Activated naive CD4-positive, alpha-beta T cell (primary cell): ENCODE measurements at places on chromosomes 1 and 21.
A peak's percentile ranks its signal among the peaks of the same experiment; 100 is the strongest.

DNA sequence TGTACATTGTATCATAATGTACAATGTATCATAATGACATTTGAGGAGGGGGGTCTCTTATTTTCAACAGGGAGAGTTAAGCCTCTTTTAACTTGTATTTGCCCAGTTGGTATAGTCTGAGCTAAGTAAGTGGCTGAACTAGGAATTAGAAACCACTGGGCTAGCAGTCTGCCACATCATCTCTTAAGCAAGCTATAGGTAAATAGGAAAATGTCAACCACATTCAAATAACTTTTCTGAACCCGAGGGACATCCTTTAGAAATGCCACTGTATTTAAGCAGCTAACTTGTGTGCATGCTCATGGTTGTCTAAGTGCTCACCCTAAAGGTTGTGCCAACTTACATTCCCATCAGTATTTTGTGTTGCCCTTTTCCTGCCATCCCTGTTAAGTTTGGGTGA lies 35.5 kb upstream of the ASB17 start:
- DNase-seq: no peak

DNA sequence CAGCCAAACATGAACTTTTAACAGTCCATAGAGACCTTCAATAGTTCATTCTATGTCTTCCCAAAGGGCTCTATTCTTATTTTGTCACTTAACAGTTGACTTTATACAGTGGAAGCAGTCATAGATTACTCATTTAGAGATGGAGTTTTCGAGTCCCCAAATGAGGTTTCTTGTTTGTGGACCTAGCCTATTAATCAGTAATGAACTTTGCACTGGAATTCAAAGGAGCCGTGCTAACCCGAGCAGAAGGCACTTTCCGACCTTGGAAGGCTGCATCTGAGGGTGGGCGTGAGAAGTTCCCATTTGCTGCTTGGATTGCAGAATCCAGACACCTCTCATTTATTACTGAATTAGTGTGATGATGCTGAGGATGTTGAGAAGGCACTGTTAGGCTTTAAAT lies 46.4 kb downstream of the TTC39A start:
- no peak for DNase-seq

GRCh38 chr1:237384213-237384612 lies 342.2 kb downstream of the RYR2 start:
- DNase-seq: no peak

GRCh38 chr1:31706384-31707058 lies 2.7 kb upstream of the COL16A1 start:
- no peak for DNase-seq

GRCh38 chr1:169048043-169048442 lies 58.4 kb upstream of the ATP1B1 start:
- DNase-seq: no peak

GRCh38 chr1:246566813-246567645 lies 773 bp downstream of the CNST start:
- DNase-seq: peak; percentile 29

GRCh38 chr1:175269151-175269550 lies 76.6 kb upstream of the KIAA0040 start:
- DNase-seq: no peak

- DNase-seq: no peak
Observed at GRCh38 chr21:36966821-36967768, 626 bp upstream of the HLCS start.

DNA sequence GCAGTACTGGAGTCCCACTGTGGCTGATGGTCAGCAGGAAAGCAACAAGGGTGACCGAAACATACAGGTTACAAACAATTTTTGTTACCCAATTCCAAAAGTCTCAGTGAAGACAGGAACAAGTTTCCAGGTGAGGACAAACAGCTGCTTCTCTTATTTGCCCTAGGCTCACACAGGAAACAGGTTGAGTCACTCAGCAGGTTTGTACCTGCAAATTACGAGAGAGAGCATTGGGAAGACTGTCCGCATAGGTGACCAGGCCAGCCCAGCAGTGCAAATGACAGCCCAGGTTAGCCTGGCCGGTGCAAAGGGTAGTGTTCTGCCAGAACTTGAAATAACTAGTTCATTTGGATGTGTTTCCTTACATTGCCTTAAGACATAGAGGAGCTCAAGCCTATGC lies 40.0 kb upstream of the DSCAM start:
- no peak for DNase-seq

DNA sequence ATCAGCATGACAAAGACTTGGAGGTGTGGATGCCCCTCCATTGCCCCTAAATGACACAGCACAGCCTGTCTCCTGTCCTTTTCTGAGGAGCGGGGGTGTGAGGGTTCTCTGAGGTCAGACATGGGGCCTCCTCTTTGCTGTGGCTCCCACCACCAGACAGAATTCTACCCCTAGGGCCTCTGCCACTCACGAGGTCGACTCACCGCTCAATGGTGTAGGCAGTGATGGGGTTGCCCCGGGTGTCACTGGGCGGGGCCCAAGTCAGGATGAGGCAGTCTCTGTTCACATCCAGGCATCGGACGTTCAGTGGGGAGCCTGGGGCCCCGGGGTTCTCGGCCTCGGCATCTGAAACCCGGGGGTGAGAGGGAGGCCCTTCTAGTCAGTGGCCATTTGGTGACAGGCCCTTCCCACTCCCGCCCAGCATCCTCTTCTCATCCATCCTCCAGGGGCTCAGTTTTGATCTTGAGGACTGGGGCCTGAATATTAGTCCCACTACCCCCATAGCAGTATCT lies 19.9 kb downstream of the MYOM3 start:
- DNase-seq: no peak

DNA sequence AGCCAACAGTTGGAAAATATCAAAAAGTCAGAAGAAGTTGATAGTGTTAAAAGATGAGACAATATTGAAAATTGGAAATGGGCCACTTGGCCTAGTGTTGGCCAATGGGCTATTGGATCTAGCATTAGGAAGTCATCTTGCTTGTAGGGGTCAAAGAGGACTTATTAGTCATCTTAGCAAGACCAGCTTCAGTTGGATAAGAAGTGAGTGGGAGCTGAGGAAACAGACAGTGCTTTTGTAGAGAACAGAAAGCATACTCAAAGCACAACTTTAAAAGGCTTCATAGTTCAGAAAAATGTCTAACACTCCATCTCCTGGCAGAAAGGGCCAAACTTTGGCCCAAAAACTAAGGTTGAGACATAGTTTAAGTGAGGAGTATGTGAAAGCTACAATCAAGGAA lies 139.9 kb upstream of the PKN2 start:
- DNase-seq: no peak

DNA sequence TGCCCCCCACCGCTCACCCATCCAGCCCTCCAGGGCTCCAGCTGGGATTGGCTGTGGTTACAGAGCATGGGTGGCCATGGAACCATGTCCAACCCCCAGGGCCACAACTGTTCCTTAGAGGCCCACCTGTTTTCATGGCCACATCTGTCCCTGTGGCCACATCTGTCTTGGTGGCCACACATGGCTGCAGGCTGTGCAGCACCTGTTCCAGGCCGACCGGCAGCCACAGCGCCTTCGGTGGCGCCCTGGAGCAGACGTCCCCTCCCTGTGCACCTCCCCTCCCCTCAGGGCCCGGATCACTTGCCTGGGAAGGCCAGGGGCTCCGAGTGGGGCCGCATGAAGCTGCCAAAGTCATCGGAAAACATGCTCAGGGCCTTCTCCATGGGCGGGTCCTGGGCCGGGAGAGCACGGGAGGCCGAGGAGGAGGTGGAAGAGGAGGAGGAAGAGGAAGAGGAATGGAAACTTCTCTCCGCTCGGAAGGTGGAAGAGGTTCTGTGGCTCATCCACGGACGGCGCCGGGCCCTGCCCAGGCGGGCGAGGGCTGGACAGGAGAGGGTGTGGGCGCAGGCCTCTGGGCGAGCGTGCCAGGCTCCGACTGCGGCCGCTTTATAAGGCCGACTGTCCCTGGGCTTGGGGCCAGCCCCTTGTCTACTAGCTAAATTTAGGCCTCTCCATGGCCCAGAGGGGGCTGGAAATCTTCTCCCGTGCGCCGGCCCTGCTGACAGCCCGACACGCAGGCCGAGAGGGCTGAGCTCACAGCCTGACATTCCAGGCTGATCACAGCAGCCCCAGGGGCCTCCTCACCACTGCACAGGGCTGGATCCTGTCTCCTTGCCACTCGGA lies at the start of gene HSPB7:
Gene HSPB7 (minus strand): TSS at position 583 of the 843 bp plus-strand sequence. CDS start 80 bp downstream, at position 503.
- DNase-seq: no peak

GRCh38 chr21:38824124-38824822 lies 18.5 kb downstream of the ETS2 start:
- no peak for DNase-seq

- no peak for DNase-seq
Observed at GRCh38 chr1:89966656-89967055, 28.3 kb upstream of the ZNF326 start.

DNA sequence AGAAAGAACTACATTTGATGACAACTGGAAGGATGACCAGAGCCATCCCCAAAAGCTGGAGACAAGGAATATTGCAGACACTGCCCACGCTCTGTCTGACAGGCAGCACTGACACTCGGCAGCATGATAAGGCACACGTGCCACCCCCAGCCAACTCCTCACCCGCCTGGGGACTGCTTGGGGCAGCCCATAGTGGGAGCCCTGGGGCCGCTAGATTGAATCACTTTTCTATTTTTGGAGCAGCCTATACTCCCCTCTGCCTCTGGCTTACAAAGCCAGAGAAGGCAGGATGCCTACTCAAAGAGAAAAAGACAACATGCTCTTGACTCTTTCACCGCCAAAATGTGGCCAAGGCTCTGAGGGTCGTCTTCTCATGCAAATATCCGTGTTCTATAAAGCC lies 1.3 kb downstream of the SMG5 start:
- DNase-seq: no peak

GRCh38 chr1:155977690-155978324 lies 540 bp downstream of the ARHGEF2 start:
- no peak for DNase-seq

GRCh38 chr1:157781048-157781447 lies 4.1 kb upstream of the FCRL2 start:
- DNase-seq: no peak

DNA sequence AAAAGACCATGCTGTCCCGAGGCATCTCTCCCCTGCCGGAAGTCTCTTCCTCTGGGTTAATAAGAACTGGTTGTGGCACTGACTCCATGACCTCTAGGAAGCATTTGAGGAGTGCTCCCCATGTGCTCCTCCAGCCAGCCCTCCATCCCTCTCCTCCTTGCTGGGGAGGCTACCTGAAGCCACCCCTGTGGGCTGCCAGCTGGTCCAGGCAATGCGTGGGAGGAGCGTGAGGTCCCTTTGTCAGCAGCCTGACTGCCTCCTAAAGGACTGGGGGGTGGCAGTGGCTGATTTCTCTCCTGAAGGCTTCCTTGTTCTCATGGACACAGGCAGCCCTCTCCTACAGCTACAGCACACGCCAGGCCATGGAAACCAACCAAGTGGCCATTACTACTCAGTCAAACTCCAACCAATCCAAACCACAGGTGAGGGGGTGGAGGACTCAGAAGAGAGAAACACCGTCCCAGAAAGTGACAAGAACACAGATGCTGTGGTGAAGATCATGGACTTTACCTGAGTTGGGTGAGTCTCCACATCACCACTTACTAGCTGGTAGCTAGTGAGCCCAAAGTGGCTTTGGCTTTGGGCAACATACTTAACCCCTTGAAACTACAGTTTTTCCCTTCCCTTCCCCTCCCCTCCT lies 35.2 kb downstream of the NENF start:
- no peak for DNase-seq

- no peak for DNase-seq
Observed at GRCh38 chr1:153945131-153945794, 1.3 kb downstream of the DENND4B start.

GRCh38 chr1:39497585-39497984 lies 6.1 kb downstream of the BMP8A start:
- no peak for DNase-seq

- no peak for DNase-seq
Observed at GRCh38 chr1:30881319-30882181, 27.0 kb downstream of the SDC3 start.

DNA sequence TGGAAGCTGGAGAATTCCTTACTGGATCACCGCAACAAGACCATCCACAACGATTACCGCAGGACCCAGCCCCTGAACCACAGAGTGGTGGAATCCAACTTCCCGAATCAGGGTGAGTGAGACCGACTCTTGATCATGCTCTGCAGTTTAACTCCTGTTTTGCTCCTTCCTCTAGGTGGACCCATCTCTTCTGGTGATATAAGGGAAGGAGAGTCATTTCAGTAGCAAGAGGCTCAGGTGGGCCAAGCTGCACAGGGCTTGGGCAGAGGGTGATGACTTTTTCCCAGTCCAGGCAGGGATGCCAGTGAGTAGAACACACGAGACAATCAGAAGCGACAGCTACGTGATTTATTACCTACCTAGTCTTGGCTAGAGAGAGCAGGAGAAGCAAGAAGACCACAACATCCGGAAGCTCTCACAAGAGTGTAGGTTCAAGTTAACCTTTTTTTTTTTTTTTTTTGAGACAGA lies 25.2 kb downstream of the CA6 start:
- DNase-seq: no peak

GRCh38 chr1:84780000-84780716 lies 89.9 kb upstream of the SSX2IP start:
- DNase-seq: no peak

DNA sequence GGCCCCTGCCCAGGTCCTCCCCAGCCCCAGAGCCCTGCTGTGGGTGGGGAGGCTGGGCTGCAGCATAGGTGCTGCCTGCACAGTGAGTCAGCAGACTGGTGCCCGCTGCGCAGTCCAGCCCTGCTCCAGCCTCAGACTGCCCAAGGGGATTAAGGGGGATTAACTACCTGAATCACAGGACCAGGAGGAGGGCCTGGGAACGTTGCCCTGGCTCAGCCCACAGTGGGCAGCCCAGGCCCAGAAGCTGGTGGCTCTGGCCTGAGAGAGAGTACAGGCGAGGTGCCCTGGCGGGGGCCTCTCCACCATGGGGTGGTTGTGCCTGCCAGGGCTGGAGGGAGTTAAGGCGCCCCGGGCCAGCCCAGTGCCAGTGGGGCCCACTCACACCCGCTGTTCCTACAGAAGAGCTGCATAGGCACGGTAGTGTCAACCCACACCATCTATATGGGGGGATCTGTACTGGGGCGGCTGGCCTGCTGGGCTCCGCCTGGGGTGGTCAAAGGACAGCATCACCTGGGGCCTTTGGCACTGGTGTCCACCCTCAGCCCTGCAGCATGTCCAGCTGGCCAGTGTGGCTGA lies 2.3 kb downstream of the OBSCN start:
- no peak for DNase-seq

- peak; percentile 71 for DNase-seq
Observed at GRCh38 chr1:198158735-198159589, 2.2 kb downstream of the NEK7 start.

- no peak for DNase-seq
Observed at GRCh38 chr21:44916965-44917364, 3.7 kb downstream of the ITGB2 start.
